ENCODE measurements at places on chromosomes 16 and 17. TPM values are rescaled to one million over a fixed set of nuclear protein-coding genes. Genes with fewer than 3 reads are reported as not detected.

DNA sequence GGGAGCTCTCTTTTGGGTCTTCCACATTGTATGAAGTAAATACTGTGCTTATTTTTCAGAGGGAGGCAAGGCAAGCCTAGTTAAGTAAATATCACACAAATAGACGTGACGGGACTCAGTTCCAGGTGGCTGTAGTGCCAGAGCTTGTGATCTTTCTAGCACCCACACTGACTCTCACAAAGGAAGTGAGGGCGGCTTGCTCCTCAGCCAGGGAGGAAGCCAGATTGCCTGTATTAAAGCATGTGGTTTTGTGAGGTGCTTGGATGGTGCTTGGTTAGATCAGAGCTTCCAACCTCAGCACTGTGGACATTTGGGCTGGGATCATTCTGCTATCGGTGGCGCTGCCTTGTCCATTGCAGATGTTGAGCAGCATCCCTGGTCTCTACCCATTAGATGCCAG lies 80.1 kb downstream of the VAT1L start:
- no peak for DNase-seq

DNA sequence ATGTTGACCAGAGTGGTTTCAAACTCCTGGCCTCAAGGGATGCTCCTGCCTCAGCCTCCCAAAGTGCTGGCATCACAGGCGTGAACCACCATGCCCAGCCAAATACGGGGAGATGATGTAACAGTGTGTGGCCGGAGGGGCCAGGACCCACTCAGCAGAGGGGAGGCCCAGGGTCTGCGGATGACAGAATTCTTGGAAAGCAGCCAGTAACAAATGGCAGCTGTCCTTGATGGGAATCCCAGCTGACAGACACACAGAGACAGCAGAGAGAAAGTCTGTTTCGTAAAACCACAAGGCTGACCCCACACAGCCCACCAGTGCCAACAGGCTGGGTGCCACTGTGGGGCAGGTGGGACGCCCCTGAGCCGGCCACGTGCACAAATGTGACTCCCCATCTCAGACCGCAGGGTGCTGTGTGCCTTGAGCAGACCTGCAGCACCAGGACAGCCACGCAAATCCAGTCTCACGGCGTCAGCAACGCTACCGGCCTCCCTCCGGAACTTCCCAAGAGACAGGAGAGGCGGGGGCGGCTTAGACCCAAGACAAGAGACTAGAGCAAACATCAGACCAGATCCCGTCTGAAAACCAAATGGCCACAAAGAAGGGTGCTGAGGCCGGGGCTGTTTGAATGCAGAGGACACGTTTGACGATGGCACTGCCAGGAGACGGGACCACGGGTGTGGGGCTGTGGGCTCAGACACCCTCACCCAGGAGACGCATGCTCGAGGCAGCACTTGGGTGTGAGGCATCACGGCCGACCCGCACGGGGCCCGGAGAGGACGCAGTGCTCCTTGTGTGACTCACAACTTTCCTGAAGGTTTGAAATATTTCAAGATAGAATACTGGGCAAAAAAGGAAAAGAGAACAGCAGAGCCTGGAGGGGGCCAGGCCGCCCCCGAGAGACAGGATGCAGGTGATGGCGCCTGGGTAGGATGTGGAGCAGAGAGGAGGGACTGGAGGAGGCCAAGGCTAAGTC lies 24.6 kb downstream of the CTU2 start:
- DNase-seq, result no peak

DNA sequence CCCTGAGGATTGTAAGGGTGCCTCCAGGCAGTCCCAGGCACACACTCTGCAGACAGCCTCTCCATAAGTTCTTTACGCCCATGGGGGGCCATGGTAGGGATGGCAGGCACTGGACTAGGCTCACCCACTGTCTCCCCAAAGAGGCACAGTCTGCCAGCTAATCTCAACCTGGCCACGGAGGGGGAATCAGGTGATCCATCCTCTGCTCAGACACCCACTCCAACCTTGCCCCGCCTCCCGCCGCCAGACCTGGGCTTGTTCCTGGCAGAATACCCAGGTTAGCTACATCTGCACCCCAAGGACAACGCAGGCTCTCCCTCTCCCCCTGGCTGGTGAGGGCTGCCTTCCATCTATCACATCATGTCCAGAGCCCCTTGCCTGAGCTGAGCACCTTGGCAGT lies 1.2 kb downstream of the NLGN2 start:
- no peak for DNase-seq

GRCh38 chr17:45146890-45147580 lies 1.2 kb upstream of the HEXIM1 start:
- no peak for DNase-seq

The APOBR gene
- total RNA-seq, result 4.1 TPM

DNA sequence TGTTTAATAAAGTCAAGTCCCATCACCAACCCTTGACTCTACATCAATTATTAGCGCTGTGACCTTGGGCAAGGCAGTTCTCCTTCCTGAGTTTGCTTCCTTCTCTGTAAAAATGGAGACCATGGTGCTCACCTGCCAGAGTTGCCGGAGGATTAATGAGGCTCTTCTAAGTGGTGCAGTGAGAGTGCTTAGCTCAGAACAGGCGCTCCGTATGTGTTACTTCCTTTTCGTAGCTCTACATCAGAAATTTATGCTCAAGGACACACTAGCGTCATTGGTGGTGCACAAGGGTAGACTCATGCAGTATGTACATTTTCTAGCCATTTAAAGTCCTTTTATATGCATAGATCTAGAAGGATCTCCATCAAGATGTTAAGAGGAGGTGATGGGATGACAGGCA lies 17.4 kb upstream of the CMIP start:
- no peak for DNase-seq

- DNase-seq, result peak; percentile 24
These were observed 22.3 kb upstream of the N4BP1 start for GRCh38 chr16:48632137-48632774.

GRCh38 chr17:7912927-7913524 lies 3.1 kb downstream of the RNF227 start:
- DNase-seq, result no peak

DNA sequence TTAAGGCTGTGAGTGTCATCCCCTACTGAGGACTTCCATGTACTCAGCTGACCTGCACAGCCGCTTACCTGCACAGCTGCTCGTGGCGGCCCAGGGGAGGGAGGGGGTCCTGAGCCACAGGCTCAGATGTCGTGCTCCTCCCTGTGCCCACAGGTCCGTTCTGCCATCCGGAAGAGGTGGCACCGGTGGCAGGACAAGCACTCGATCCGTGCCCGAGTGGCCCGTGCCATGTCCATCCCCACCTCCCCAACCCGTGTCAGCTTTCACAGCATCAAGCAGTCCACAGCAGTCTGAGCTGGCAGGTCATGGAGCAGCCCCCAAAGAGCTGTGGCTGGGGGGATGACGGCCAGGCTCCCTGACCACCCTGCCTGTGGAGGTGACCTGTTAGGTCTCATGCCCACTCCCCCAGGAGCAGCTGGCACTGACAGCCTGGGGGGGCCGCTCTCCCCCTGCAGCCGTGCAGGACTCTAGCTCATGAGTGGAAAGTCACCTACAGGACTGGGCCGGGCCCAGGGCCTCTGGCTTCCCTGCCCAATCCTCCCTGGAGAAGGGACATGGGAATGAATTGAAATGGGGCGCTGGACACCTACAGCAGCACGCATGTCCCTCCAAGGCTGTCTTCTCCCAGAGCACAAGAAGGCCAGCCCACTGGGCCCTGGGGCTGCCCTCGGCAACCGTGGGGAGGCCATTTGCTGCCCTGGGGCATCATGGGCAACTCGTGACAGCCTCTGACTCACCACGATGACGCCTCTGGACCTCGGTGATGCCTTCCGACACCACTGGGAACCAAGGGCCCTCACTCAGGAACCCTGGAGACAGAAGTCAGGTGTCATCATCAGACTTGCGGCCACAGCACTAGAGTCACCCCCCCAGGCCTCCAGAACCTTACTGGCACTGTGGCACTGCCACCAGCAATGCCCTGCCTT lies 9.9 kb upstream of the SPPL2C start:
- no peak for DNase-seq

The PRCD gene
- 5.4 TPM for total RNA-seq

The DCTN5 gene
- total RNA-seq, result 57.6 TPM

DNA sequence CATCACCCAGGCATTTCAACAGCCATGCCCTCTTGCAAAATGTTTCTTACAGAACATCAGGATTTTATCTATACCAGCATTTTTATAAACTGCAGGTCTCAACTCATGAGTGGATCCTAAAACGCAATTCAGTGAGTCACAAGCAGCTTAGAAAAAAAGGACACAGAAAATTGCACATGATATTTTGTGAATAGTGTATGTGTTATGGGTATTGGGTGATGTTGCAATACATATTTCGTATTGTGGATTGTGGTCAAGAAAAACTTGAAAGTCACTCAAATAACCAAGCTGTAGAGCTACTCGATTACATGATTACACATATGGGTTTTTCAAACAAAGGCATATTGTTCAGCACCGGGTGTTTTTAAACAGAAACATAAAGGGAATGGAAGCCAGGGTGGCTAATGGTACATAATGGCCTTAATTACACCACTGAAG lies 1.4 kb downstream of the WIPI1 start:
- no peak for DNase-seq

The OR1A1 gene
- not detected for total RNA-seq

Measured in mesenteric fat pad (tissue), 1 donor.